ENCODE measurements at places on chromosomes 12 and 14.
A peak's percentile ranks its signal among the peaks of the same experiment; 100 is the strongest.

DNA sequence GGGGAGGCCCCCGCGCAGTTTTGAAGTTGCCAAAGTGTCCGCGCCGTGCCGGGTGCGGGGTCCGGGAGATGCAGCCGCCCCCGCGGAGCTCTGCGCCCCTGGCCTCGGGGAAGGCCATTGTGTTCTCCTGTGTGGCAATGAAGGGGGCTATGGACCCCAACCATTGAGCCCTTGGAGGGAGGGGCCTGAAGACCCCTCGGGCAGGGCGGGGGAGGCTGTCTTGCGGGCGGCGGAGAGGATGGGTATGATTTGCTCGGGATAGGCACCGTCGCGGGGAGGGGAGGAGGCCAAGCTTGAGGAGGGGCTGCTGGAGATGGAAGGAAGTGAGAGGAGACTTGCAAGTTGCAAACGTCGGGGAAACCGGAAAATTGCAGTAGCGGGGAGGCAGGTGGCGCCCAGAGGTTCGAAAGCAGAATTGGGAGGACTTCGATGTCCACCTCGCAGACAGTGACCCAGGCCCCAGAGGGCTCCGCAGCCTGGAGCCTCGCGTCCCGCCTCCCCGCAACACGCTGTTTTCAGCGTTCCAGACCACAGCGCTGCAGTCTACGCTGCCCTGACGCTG is 25.4 kb downstream of the BCL11B start:
- no peak for DNase-seq
- no peak overlapping the region for H3K27ac ChIP-seq
- H3K4me3 ChIP-seq = no peak overlapping the region

GRCh38 chr14:80208461-80208860 is 2.8 kb downstream of the DIO2 start:
- no peaks in the 10 kb centered on the region for H3K36me3 ChIP-seq
- no peak for DNase-seq
- H3K27me3 ChIP-seq = no peaks in the 10 kb centered on the region
- no peak overlapping the region for H3K4me3 ChIP-seq
- no peaks in the 10 kb centered on the region for H3K4me1 ChIP-seq

DNA sequence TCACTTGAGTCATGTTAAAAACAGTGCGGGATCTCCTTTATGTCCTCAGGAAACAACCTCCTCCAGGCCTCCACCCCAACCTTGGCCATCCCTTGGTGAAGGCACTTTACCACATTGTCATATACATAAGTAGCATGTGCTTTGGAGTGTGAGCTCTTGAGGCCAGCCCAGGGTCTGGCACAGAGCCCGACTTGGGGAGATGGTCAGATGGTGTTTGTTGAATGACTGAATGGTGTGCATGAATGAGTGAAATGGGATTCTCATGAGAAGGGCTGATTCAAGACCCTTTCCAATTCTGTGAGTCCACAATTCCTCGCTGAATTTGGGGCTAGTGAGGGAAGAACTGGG is 52.9 kb upstream of the DLK1 start:
- no peak for DNase-seq
- no peaks in the 10 kb centered on the region for H3K27me3 ChIP-seq
- H3K4me3 ChIP-seq = no peak overlapping the region
- no peaks in the 10 kb centered on the region for H3K36me3 ChIP-seq

DNA sequence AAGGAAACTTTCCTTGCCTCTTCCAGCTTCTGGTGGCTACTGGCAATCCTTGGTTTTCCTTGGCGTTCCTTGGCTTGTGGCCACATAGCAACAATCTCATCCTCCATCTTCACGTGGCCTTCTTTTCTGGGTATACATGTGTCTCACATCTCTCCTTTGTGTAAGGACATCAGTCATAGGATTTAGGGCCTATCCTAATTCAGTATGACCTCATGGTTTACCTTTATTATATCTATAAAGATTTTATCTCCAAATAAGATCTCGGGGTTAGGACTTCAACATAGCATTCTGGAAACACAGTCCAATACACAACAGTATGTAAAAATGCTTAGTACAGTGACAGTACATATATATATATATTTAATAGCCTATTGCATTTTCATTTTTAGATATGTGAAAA is 58.4 kb upstream of the LRIG3 start:
- H3K27me3 ChIP-seq = no peaks in the 10 kb centered on the region
- H3K27ac ChIP-seq = no peak overlapping the region
- H3K4me1 ChIP-seq = no peaks in the 10 kb centered on the region
- H3K36me3 ChIP-seq = no peaks in the 10 kb centered on the region

DNA sequence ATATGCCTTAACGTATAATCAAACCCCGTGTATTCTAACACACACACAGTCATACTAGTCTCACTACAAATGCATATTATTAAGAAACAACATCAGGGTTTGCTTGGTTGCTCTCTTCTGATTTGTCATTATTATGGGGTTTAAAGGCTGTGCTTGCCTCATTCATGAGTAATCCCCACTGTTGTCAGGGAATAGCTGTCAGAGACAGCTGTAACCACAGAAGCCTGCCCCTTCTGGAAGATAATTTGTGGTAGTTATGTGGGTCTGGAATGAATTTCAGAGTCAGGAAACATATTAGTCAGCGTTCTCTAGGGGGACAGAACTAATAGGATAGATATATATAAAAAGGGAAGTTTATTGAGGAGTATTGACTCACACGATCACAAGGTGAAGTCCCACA is 456.9 kb upstream of the TMEM132C start:
- no peaks in the 10 kb centered on the region for H3K27me3 ChIP-seq
- no peak overlapping the region for H3K27ac ChIP-seq
- peaks cover 6% of the 10 kb centered on the region for H3K4me1 ChIP-seq
- no peak overlapping the region for H3K4me3 ChIP-seq
- H3K36me3 ChIP-seq = no peaks in the 10 kb centered on the region
- DNase-seq = no peak

DNA sequence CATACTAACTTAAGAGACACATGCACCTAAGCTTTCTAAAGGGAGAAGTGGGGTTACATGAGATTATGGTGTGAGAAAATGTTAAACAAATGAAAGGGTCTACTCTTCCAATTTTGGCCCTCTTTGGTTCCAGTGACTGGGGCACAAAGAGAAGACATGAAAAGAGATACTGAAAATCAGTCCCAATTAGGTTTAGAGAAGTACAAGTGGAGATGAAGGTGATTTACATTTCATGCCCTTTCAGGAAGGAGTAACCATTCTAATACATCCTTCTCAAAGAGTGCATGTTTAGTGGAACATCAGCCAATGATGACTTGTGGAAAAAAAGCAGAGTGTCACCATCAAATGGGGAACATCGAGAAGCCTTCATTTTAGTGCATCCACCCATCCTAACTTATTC is 14.4 kb downstream of the MGP start:
- H3K27ac ChIP-seq = no peak overlapping the region
- no peak for DNase-seq
- H3K27me3 ChIP-seq = no peaks in the 10 kb centered on the region

DNA sequence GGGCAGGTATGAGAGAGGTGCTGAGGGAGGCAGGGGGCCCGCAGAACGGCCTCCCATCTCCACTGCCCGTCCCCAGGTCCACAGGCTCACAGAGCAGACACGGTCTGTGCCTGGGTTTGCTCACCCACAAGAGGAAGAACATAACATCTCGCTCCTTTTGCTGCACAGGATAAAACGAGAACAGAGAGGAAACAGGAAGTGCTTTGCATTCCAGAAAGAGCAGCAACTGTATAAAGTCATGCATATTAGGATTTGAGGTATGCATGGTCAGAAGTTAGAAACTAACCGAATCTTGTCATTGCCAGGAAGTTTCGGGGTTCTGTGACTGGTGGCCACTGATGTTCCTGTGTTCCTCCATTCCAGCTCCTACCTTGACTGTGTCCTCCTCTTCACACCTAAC is 25.0 kb downstream of the NTF3 start:
- no peak overlapping the region for H3K27ac ChIP-seq
- no peaks in the 10 kb centered on the region for H3K36me3 ChIP-seq
- H3K4me3 ChIP-seq = no peak overlapping the region
- peaks cover 14% of the 10 kb centered on the region for H3K4me1 ChIP-seq
- no peak for DNase-seq

DNA sequence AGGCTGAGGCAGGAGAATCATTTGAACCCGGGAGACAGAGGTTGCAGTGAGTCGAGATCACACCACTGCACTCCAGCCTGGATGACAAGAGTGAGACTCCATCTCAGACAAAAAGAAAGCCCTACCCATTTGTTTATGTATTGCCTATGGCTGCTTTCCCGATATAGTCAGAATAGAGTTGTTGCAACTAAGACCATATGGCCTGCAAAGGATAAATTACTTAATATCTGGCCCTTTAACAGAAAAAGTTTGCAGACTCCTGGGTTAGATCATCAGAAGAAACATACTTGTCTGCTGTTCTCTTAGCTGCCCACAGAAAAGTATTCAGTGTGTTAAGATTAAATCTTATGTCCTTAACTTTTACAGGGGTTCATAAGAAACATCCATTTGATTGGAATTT is 122.4 kb upstream of the VASH1 start:
- H3K27ac ChIP-seq = no peak overlapping the region
- H3K36me3 ChIP-seq = no peaks in the 10 kb centered on the region
- H3K4me3 ChIP-seq = no peak overlapping the region
- no peak for DNase-seq

DNA sequence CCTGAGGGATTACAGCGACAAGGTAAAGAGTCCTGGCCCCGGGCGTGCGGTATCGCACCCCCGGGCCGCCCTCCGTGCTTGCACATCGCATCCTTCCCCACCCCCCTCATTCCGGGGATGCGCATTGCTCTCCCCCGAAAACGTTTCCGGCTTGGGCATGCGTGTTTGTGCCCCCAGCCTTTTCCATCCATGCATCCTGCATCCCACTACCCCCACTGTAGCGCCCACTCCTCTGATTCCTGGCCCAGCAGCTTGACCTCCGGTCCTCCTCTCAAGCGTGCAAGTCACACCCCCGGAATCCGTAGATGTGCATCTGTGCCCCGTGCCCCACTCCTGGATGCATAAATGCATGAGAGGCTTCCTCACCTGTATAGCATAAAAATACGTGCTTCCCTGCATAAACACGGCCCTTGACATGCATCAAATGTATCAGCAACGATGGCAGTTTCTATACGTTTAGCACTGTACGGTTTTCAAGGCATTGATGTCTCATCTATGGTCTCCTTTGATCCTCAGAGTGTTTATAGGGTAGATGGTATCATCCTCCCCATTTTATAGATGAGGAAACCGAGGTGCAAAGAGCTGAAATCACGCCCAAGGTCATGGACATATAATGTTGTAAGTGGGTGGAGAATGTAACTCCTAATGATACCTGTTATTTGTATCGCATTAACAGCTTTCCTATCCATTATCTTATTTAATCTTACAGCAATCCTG is 484 bp downstream of the RIC8B start:
- H3K27me3 ChIP-seq = no peaks in the 10 kb centered on the region
- DNase-seq = no peak
- peaks cover 24% of the 10 kb centered on the region for H3K4me1 ChIP-seq
- H3K36me3 ChIP-seq = no peaks in the 10 kb centered on the region
- peak overlapping the region; percentile 92 for H3K4me3 ChIP-seq
- peak overlapping the region; percentile 90 for H3K27ac ChIP-seq

GRCh38 chr12:5777451-5777850 is 167.6 kb downstream of the ANO2 start:
- no peaks in the 10 kb centered on the region for H3K27me3 ChIP-seq
- H3K36me3 ChIP-seq = no peaks in the 10 kb centered on the region
- no peak overlapping the region for H3K4me3 ChIP-seq
- H3K4me1 ChIP-seq = no peaks in the 10 kb centered on the region
- H3K27ac ChIP-seq = no peak overlapping the region
- no peak for DNase-seq

DNA sequence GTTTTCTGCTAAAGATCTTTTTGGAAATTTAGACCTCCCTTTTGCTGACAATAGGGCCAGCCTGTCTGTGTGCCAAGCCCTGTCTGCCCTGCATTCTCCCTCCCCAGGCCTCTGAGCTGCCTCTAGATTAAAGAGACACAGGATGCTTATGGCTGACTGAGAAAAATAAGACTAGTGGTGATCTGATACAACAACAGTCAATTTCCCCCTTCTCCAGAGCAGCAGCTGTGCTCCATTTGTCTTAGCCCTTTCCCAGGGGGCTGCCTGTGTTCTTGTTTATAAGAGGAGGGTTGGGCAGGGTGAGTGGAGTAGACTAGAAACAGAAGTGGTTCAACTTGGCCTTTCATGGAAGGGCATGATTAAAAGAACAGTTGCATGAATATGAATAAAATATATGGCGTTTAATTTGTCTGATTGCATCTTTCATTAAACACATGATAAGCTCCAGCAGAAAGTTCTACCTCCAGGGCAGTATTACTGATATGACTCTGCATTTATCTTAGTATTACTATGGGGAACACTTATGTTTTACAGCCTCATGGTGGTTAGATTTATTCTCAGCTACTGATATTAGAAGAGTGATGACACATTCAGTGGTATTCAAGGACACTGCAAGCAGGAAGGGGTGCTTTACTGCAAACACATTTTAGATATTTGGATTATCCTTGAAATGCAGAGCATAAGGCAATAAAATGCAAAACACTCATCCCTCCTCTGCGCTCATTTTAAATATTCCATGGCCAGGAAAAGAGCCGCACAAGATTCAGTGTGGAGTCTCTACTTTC is 150.2 kb upstream of the CLEC14A start:
- no peak overlapping the region for H3K27ac ChIP-seq
- DNase-seq = no peak
- no peaks in the 10 kb centered on the region for H3K4me1 ChIP-seq

GRCh38 chr14:58455593-58456265 is 28.2 kb downstream of the KIAA0586 start:
- H3K27ac ChIP-seq = no peak overlapping the region
- no peaks in the 10 kb centered on the region for H3K27me3 ChIP-seq
- peaks cover 3% of the 10 kb centered on the region for H3K36me3 ChIP-seq
- no peak for DNase-seq
- no peak overlapping the region for H3K4me3 ChIP-seq

DNA sequence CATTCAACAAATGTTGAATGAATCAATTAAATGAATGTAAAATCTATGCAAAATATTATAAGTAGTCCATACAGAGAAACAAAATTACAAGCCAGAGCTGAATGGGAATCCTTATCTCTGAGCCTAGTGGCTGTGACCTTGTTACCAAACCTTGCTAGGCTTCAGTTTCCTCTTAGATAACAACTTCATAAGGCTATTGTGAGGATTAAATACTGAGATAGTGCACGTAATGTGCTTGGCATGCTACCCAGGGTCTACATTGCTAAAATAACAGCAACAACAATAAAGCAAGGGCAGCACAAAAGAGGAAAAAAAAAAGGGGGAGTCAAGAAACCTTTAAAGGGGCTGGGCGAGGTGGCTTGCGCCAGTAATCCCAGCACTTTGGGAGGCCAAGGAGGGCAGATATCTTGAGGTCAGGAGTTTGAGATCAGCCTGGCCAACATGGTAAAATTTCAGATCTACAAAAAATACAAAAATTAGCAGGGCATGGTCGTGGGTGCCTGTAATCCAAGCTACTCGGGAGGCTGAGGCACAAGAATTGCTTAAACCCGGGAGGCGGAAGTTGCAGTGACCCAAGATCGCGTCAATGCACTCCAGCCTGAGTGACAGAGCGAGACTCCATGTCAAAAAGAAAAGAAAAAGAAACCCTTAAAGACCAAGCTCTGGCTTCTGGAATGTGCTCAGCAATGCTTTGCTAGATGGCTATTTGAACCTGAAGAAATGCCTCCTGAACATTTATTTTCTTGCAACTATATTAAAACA is 14.1 kb downstream of the STAB2 start:
- no peaks in the 10 kb centered on the region for H3K4me1 ChIP-seq
- no peaks in the 10 kb centered on the region for H3K27me3 ChIP-seq
- H3K36me3 ChIP-seq = no peaks in the 10 kb centered on the region
- no peak overlapping the region for H3K27ac ChIP-seq
- DNase-seq = no peak
- no peak overlapping the region for H3K4me3 ChIP-seq
